Lower leg skin (tissue), 4 donors: ENCODE measurements at places on chromosomes 1 and 21.

DNA sequence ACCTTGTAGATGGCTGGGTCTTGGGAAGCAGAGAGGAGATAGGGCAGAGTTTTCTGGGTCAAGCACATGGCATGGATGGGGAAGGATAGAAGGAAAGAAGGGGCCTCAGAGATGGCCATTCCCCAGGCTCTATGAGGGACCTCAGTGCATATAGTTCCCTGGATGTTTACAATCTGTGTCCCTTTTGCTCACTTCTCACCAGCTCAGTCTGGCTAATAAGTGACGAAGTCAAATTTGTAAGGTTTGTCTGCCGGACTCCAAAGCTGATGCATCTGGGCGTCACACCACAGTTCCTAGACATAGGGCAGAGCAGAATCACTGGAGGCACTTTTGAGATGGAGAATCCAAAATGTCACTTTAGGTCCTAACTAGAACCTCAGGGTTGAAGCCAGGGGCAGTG lies 416.4 kb upstream of the PROX1 start:
- DNase-seq: no peak

- DNase-seq: no peak
Measured at GRCh38 chr1:69421286-69421685, 146.4 kb upstream of the LRRC7 start.

GRCh38 chr1:2965676-2966075 lies 55.6 kb upstream of the ACTRT2 start:
- DNase-seq: no peak

- DNase-seq: no peak
Measured at GRCh38 chr1:117852853-117853553, 76.4 kb downstream of the GDAP2 start.

GRCh38 chr1:228898582-228898992 lies 163.3 kb downstream of the RHOU start:
- no peak for DNase-seq

DNA sequence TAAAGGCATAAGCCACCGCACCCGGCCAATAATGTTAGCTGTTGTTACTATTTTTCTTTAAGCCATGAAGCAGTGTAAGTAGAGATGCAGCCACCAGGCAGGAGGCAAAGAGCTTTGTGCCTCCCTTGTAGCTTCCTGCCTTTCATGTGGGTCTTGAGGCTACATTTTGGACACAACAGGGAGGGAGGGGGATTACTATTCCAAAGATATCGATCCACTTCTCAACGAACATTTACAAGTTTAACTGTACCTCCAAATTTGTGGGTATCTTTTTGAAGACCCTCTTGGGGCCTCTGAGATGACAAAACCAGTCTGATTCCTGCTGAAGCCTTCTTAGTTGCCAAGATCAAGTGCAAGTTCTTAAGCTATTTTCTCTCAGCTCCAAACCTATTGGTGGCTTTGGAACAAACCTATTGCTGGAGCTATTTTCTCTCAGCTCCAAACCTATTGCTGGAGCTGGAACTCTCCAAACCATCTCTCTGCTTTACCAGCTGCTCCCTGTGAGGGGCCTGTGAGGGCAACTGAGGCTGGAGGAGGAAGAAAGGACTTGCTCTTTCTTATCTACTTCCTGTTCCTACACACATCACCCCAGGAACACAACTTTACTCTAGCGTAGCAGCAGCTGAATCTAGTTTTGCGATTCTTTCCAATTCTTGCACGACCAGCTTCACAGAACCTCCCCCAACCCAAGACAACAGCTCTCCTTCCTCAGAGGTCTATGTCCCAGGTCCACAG lies 16.1 kb upstream of the RCAN3 start:
- no peak for DNase-seq

GRCh38 chr1:99606306-99606705 lies 39.6 kb upstream of the PALMD start:
- DNase-seq: no peak

DNA sequence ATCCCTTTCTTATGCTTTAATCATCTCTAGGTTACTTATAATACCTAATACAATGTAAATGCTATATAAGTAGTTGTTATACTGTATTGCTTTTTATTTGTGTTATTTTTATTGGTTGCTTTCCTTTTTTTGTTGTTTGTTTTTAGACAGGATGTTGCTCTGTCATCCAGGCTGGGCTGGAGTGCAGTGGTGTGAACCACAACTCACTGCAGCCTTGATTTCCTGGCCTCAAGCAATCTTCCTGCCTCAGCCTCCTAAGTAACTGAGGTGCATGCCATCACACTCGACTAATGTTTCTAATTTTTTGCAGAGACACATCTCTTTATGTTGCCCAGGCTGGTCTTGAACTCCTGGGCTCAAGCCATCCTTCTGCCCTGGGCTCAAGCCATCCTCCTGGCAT lies 26.9 kb downstream of the KRTAP19-8 start:
- DNase-seq: no peak

DNA sequence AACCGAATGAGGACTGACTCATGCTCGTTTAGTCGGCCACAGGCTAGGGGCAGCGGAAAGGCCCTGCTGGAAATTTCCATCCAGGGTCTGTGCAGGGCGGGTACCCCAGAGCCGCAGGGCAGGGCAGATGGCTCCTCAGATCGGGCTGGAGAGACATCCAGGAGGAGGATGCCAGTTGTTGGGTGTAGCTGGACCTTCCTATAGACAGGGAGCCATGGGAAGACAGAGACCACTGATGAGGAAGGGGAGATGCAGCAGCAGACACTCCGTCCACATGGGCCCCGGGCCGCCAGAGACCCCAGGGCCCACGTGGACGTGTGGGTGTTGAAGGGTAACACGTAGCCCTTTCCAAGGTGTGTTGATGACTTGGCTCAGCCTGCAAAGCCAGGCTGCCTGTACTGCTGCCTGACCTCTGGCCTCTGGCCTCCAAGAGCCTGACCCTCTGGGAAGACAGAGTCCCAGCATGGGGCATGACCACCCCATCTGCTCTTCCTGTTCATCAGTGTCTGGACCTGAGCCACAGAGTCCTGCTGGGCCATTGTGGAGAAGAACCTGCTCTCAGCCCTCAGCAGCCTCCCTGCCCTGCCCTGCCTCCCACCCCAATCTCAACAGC lies 4.8 kb downstream of the GNG4 start:
- peak; percentile 74 for DNase-seq

- DNase-seq: no peak
Measured at GRCh38 chr1:99650030-99650429, 4.1 kb downstream of the PALMD start.

- DNase-seq: peak; percentile 58
Measured at GRCh38 chr21:44062380-44062779, 44.8 kb upstream of the PWP2 start.

DNA sequence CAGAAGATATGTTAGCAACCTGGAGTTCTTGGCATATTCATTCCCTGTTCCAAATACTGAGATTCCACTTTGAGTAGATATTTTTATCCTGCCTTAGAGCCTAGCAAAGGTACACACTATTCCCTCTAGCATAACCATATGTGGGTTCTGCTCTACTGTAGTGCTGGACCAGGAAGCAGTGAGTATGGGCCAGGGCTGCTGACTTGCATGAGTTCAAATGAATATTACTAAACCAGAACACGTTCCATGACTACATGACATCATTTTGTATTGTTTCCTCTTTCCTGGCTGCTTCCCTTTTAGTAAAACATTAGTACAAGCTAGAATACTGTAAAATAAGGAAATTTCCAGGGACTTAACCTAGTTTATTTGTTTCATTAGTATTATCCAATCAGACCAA lies 41.1 kb downstream of the TNFSF18 start:
- DNase-seq: peak; percentile 44

DNA sequence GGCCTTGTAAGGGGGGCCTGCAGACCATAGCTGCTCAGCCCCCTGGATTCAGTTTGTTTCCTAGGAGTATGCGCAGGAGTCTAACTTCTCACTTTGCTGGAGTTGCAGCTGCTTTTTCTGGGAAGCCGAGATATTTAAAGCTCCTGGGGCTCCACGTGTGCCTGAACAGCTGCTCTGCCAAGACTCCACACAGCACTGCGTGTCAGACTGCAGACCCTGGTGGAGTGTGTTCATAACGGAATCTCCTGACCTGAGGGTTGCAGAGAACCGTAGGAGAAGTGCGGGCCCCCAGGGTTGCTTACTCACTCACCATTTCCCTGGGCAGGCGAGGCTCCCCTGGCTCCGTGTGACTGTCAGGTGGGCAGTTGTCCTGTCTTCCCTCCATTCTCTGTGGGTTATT lies 474.3 kb upstream of the TMPRSS15 start:
- DNase-seq: no peak

- no peak for DNase-seq
Measured at GRCh38 chr21:44500111-44500510, 39.9 kb downstream of the KRTAP10-1 start.

DNA sequence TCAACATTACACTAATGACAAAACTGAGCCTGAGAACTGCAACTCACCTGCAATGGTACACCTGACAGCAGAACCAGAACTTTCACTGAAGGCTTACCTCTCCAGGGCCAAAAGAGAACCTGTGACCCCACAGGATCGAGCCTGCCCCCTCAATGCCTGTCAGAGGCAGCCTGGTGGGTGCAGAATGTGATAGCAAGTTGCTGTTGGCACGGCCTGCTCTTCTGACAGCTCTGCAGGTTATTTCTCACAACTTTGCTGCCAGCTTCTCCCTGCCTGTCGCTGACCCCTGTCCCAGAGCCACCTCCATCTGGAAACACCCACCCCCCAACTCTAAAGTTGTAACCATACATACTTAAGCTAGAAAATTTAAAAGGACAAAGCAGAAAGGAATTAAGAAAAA lies 35.2 kb downstream of the HIVEP3 start:
- no peak for DNase-seq

DNA sequence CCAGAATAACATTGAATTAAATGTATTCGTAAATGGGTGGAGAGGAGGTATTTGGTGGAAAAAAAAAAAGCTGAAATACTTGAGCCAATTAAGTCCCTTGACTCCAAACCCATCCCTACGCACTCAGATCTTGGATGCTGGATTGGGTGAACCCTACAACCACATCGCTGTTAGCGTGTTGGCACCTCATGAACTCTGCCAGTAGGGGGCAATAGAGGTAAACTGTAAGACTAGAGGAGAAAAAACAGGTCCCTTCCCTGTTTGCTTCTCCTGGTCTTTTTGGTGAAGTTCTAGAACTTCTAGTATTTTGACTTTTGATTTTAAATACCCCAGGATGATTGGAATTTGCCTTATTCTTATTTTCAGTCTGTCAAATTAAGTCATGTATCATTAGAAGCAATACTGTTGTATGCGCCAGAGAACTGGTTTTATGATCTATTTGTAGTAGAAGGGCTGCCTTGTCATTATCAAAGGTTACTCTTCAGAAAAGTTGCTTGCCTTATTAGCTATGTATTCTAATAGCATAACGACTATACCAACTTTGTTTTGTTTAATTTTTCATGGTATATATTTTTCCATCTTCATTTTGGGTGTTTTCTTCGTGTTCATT lies 1.9 kb upstream of the OR13G1 start:
- DNase-seq: no peak

DNA sequence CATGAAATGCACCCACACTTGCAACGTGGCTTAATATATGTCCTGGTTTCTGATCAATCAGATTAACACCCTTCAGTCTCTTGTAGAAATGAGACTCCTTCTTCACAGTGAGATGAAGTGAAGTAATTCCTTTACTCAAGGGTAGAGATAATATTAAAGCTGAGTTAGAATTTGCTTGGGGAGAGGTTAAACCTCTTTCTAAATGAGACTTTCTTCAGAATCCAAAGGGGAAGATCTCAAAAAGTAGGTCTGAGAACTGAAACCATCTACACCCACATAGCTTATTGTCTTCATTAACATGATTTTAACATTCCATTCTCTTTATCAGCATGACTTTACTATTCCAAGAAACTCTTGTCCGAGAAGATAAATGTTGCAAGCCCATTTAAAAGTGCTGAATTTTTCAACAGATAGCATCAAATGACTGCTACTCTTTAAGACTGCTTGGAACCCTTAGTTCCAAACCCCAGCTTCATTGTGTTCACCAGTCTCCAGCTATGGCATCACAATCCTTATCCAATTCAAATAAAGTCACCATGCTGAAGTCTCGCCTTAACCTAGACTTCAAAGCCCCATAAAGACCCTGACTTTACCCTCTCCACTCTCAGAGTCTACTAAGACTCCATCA lies 19.2 kb upstream of the TRAF3IP3 start:
- no peak for DNase-seq

DNA sequence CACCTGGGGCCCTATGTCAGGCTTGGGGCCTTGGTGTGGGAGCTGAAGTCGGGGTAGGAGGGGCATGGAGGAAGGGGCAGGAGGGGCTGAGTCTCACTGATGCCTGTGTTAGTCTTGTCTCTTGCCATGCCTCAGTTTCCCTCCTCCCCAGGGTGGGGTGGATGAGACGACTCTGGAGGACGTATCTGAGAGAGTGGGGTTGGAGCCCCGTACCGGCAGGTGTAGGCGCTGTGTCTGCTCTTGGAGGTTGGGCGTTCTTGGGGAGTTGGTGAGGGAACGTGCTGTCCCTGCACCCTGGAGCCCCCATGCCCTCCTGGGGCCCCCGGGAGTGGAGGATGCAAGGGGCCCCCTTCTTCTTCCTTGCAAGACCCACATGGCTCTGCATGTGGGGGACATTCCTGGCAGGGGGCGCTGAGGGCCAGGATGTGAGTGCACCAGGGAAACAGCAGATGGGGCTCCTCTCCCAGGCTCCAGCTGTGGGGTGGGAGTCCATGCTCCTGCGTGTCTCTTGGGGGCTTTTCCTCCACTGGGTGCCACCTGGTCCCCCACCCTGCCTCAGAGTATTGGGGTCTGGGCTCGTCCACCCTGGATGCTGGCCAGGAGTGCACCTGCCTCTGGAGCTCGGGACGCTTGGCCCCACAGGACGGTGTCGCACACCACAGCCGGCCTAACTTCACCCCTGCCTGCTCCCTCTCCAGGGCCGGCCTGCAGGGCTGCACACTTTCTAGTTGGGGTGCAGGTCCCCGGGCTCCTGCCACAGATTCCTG lies 1.4 kb upstream of the TNFRSF14 start:
- no peak for DNase-seq

DNA sequence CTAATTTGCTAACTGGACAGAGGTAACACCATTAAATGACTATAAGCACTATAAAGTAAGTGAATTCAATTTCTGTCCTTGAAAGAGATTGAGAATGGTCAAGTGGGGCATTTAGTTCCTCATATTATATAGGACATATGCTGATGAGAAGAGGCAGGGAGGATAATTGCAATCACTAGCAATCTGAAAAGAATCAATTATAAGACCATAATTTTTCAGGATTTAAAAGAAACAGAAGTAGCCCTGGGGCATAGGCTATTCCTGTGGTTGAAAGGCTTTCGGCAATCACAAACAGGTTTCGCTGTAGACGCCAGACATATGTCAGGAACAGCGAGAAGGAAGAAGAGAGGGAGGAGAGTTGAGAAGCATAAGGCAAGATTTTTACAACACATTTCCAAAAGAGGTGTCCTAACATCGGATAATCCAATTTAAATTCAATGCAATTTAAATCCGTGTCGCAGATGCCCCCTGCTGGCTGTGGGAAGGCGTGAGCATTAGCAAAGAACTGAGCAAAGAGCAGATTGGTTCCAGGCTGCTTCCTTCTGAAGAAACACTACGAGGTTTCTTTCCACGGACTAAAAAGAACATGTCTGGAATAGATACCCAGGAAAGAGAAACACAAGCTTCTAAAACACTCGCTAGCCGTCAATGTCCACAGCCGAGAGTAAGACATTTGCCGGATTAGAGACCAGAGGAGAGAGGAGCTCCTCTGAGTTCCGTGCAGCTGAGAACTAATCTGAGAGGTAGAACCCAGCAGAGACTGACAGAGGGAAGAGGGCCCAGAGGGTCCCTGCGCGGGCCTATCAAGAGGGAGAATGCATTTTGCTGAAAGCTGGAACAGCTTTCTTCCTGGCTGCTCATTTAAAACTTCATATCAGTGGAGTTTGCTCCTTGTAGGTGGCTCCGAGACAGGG lies 27.9 kb downstream of the RGS5 start:
- no peak for DNase-seq
